Left colon (tissue), 2 donors: ENCODE measurements at places on chromosomes 7 and 10. TPM values are rescaled to one million over a fixed set of nuclear protein-coding genes. Genes with fewer than 3 reads are reported as not detected.

DNA sequence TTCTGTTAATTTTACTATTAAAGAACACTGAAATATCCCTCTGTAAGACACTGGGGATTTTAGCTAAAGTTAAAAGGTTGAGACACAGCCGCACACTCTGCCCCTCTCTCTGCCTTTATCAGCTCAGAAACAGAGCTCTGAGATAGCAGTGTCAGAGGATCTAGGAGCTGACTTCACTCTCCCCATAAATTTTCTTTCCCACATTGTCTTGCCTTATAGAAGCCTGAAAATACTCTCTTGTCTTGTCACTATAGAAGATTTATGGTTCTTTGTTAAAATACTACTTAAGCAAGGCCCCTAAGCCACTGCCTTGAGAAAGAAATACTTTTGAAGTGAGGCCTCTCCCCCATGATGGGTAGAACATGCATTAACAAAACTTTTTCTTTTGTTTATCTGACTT, 105.7 kb upstream of the C10orf90 start:
- DNase-seq = no peak

Gene CPA1
- total RNA-seq = not detected

Gene LRRC4
- total RNA-seq = 4.5 TPM

Gene EVX1
- total RNA-seq = 0.87 TPM

Gene GNGT1
- not detected for total RNA-seq

DNA sequence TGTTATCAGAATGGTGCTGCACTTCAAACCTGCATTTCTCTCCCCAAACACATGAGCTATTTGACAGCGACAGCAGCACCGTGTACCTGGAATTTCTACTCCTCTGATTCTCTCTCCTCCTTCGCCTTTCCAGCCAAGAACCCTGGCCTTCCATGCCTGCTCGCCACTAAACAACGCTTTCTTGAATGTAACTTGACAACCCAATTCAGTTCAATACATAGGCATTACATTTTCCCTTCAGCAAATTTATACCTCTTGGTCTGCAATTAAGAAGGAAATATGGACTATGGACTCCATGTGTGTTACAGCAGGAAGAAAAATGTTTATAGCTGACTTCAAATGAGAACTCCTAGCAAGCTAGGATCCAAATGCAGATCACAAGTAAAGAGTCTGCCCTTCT, 162.6 kb upstream of the AUTS2 start:
- no peak for DNase-seq

GRCh38 chr7:129951226-129952085, 1.3 kb downstream of the UBE2H start:
- DNase-seq = peak; percentile 38

DNA sequence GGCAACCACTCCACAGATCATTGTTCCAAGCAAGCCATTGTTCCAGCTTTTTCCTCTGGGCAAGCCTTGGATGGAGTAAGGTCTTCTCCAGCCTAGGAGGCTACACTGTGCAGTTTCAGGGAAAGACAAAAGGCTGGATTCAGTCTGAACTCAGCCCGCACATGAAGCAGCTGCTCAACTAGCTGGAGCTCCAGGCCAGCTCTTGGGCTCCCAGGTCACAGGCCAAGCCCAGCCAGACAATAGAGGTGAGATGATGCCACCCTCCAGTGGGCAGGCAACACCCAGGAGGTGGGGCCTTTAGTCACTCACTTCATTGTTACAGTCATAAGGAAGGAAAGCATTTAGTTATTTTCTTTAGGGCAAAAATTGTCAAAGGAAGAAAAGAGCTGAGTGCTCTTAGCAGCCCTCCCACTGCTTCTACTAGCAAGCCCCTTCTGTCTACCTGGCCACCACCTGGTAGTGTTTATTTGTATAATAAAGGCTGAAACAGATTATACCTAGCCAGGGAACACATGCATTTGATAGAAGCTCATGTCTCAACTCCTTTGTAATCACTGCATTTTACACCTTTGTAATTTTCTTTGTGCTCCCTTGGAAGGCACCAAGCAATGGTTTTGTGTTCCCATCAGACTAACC, 253.4 kb downstream of the WDR11 start:
- peak; percentile 53 for DNase-seq

GRCh38 chr7:4436361-4436895, 245.7 kb upstream of the FOXK1 start:
- no peak for DNase-seq

Gene LRRN3
- total RNA-seq = 0.20 TPM

DNA sequence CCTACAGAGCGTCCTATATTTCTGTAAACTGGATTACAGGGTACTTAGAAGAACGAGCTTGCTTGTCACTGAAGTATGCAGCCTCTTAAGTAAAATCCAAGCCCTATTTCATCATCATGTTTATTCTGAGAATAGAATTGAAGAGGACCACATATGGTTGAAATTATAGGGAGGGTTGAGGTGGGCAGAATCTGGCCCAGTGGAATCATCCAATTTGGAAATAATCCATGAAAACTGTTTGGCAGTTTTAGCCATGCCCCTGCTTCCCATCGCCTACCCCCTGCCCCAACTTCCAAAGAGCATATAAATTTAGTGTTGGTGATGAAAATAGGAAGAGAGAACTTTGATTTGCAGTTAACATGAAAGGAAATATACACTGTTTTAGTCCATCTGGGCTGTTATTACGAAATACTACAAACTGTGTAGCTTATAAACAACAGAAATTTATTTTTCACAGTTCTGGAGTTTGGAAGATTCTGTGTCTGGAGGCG, 150.4 kb downstream of the PRKG1 start:
- no peak for DNase-seq

Gene PRLHR
- total RNA-seq = not detected

DNA sequence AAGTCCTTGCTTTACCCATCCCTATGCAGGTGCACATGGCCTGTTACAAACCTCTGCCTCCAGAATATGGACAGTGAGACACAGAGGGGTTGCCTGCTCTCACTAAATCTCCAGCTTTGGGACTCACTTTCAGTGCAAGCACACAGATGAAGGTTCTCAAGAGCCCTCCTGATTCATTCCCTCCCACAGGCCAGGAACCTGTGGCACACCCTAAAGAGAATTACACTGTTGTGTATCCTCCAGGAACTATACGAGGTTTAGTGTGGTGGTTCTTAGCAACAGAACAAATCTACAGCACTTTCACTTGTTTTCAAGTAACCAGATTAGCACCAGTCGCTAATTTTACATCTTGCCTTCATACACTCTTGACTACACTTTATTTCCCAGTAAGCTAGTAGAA, 192.3 kb downstream of the PLXNA4 start:
- DNase-seq = no peak

- DNase-seq = no peak
Measured at GRCh38 chr7:138684340-138684739, 16.8 kb downstream of the SVOPL start.

Gene C10orf62
- not detected for total RNA-seq

Gene COL17A1
- total RNA-seq = 328 TPM

GRCh38 chr7:134089446-134089845, 37.7 kb upstream of the LRGUK start:
- no peak for DNase-seq

Gene NRP1
- 12.3 TPM for total RNA-seq

- no peak for DNase-seq
Measured at GRCh38 chr7:2146676-2147472, 85.9 kb downstream of the MAD1L1 start.

DNA sequence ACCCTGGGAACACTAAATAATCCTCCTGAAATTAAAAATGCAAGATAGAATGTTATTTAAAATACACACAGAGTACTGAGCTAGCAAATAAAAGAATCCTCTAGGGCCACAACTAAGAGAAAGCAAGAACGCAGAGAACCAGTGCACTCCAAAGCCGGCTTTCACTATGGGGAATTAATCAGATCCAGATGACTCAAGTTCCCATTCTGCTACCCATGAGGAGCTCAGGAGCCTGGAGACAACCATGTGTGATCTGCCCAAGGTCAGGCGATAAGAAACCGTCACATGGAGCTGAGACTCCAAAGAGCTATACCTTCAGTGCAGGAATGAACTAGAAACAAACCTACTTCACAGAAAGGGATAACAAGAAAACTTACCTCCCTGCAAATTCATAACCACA, 19.5 kb upstream of the CYREN start:
- no peak for DNase-seq

Gene GOT1
- total RNA-seq = 91.5 TPM

DNA sequence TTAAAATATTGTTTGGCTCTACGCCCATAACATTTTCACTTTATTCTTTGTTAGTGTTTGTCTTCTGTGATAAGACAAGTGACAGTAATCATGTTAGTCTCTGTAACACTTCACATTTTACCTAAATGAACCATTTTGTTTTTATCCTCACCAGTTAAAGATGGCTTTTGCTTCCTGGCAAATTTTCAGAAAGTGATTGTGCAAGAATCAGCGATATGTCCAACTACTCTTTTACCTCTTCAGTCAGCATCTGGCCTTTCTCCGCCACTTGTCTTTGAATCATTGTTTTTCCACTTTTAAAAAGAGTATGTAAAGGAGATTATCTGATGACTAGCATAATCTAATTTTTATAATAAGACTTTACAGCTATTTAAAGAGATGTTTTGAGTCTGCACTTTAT, 3.5 kb downstream of the DGKB start:
- no peak for DNase-seq

Gene HOXA13
- 35.2 TPM for total RNA-seq

DNA sequence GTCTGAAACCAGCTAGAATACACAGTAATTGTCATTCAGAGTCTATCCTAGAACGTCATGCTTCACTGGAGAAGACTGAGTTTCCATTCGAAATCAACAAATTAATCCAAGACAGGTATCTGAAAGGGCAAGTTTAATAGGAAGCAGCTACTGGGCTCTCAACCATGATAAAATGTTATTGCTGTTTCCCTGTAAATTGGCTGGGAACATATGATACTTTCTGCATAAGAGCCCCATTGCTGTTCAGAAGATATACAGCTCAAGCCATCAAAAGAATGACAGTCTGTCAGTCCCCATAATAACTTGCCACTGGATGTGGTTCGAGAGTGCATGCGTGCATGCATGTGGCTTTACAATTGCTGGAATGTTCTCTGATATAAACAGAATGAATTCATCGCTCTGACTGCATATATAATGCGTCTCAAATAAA, 129.0 kb downstream of the HIBADH start:
- DNase-seq = no peak

- DNase-seq = no peak
Measured at GRCh38 chr7:2417981-2418481, 14.6 kb downstream of the CHST12 start.

DNA sequence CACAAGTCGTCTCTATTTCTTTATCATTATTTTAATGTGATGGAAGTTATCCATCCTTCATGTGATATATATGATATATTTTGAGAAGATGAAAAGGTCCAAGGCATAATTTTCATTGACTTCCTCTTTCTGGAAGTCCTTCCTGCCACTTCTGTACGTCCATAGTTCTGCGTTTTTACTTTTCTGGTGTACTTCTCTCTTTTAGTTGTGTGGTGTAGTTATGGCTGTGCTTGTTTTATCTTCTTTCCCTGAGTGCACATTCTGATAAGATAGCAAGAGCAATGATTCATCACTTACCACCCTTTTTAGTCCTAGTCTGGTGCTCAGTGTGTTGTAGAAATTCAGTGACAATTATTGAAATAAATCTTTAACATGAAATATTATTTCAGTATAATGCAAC, 231.3 kb upstream of the FERD3L start:
- no peak for DNase-seq

GRCh38 chr7:51129527-51130472, 186.8 kb downstream of the COBL start:
- DNase-seq = no peak

GRCh38 chr7:74527842-74528241, 74.1 kb downstream of the GTF2IRD1 start:
- DNase-seq = peak; percentile 83

GRCh38 chr10:13658871-13659685, 72.3 kb downstream of the PRPF18 start:
- peak; percentile 44 for DNase-seq

DNA sequence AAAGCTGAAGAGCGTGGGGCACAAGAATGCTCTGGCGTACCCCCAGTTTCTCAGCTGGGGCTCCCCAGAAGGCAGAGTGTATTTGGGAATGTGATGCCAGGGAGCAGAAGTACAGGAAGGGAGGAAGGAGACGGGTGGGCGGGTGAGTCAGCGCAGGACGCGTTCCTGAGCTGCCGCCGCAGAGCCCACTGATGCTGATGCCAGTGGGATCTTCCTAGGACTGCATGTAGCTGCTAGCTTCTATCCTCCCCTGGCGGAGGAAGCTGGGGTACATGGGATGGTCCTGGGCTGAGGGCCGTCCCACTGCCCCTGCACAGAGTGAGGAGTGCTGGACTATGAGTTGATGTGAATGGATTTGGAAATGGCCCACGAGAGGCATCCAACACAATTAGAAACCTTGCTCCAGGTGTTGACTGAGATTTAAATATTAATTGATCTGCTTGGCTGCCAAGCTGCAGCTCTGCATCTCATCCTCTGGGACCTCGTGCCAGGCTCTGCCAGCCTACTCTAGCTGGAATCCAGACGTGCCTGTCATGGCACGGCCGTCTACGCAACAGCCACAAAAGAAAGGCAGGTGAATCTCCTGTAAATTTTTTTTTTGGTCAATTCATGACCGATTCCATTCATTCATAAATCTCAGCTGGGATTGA, 66.2 kb upstream of the RHEB start:
- DNase-seq = no peak

DNA sequence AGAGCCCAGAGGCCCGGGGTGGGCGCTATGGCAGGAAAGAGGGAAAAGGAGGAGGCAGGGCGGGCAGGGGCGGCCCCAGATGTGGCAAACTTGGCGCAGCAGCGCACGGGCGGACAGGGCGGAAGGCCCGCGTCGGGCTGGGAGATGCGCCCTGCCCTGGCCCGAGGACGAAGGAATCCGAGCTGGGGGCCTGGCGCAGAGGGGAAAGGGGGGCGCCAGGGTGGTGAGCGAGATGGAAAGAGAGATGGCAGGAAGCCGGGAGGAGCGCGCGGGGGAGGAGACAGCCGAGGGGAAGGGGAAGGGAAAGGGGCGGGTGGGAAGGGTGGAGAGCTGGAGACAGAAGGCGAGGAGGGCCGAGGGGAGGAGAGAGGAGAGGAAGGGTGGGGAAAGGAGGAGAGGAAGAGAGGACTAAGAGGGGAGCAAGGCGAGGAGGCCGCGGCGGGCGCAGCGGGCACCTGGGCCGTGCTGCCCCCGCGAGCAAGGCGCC, at the start of gene MARVELD1:
TSS of gene MARVELD1 (plus strand) at position 392 of the 487 bp plus-strand sequence. CDS start 147 bp downstream, outside the sequence.
- peak; percentile 77 for DNase-seq

GRCh38 chr10:67903581-67903980, 19.1 kb downstream of the SIRT1 start:
- no peak for DNase-seq
